ENCODE measurements at places on chromosomes 1 and 21. TPM values are rescaled to one million over a fixed set of nuclear protein-coding genes. Genes with fewer than 3 reads are reported as not detected.

- DNase-seq, result no peak
Observed at GRCh38 chr1:93671099-93671621, 10.5 kb downstream of the BCAR3 start.

GRCh38 chr21:43809853-43810504 lies 20.6 kb downstream of the RRP1 start:
- DNase-seq, result no peak

SPRR5 gene
- 42.8 TPM for total RNA-seq

- DNase-seq, result no peak
Observed at GRCh38 chr1:39177706-39178105, 26.8 kb upstream of the MACF1 start.

All from suprapubic skin (tissue), 4 donors.